A673 (cell line): ENCODE measurements at places on chromosomes 4 and X. TPM values are rescaled to one million over a fixed set of nuclear protein-coding genes. Genes with fewer than 3 reads are reported as not detected.
A peak's percentile ranks its signal among the peaks of the same experiment; 100 is the strongest.

The PNMA3 gene
- 0.90 and 1.7 TPM in 2 replicates for total RNA-seq

DNA sequence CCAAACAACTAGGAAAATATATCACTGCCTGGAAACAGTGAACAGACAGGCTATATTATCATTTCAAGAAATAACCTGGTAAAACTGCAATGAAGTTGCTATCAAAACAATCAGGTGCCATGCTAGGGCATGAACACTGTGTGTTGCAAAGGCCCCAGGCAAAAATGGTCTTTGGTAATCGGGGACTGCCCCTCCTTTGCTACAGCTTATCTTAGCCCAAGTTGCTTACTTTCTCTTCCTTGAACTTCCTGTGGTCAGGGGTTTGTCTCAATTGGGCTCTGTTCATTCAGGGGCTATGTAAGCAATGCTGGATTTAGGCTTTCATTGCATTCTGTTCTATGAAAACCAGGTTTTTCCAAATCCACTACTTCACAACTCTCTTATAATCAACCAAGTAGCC is 30.4 kb downstream of the SCML1 start:
- no peak for DNase-seq
- H3K4me1 ChIP-seq, result no peaks in the 10 kb centered on the region
- no peak overlapping the region for H3K4me3 ChIP-seq
- H3K36me3 ChIP-seq, result no peaks in the 10 kb centered on the region
- H3K27me3 ChIP-seq, result peaks cover 16% of the 10 kb centered on the region
- H3K27ac ChIP-seq, result no peak overlapping the region

GRCh38 chr4:54058171-54058570 is 6.2 kb downstream of the CHIC2 start:
- DNase-seq, result no peak
- H3K27me3 ChIP-seq, result no peaks in the 10 kb centered on the region
- peaks cover 4% of the 10 kb centered on the region for H3K4me1 ChIP-seq
- H3K4me3 ChIP-seq, result no peak overlapping the region
- no peaks in the 10 kb centered on the region for H3K36me3 ChIP-seq
- no peak overlapping the region for H3K27ac ChIP-seq

- no peak for DNase-seq
- no peak within 1 kb of the TSS for H3K4me3 ChIP-seq
- H3K27ac ChIP-seq, result no peak within 1 kb of the TSS
- no peaks in the 10 kb centered on the region for H3K4me1 ChIP-seq
Measured at GRCh38 chrX:30241724-30242415, at the start of gene MAGEB4. Gene MAGEB4, plus strand, starts transcription at chrX:30242000. Its CDS starts 136 bp downstream, at chrX:30242136.

GRCh38 chr4:48175328-48175727 is 41.3 kb upstream of the TXK start:
- H3K27me3 ChIP-seq, result no peaks in the 10 kb centered on the region
- H3K4me3 ChIP-seq, result no peak overlapping the region
- H3K36me3 ChIP-seq, result no peaks in the 10 kb centered on the region
- no peak overlapping the region for H3K27ac ChIP-seq
- DNase-seq, result no peak

DNA sequence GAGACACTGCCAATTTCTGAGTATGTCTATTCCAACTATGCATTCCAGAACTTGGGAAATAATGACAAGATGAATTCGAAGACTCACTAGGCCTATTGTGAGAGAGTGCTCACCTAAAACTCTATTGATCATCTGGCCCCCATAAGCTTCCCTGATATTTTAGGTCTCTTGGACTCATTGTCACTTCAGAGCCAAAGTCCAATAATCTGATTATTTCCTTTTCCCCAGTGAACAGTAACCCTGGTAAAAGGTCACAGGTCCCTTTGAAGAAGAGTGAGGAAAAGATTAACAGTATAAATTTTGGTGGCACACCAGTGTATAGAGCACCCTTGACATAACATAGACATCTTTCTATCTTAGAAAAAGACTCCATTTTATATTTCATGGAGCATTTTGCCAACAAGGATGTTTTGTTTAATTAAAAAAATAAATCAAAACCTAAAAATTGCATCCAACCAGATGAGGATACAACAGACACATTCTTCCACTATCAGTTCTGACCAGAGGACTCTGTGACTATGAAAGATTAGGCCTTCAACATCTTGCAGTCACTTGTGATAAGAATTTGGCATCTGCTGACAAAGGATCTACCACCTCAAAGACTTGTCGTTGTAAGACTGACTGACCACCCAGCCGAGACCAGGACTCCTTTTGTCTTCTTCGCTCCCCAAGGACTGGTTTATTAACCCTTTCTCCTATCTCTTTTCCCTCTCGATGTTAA is 191.9 kb downstream of the MAB21L2 start:
- no peaks in the 10 kb centered on the region for H3K27me3 ChIP-seq
- no peak for DNase-seq
- no peak overlapping the region for H3K27ac ChIP-seq
- H3K36me3 ChIP-seq, result no peaks in the 10 kb centered on the region
- no peaks in the 10 kb centered on the region for H3K4me1 ChIP-seq

- H3K36me3 ChIP-seq, result no peaks in the 10 kb centered on the region
- H3K4me1 ChIP-seq, result no peaks in the 10 kb centered on the region
- no peak overlapping the region for H3K4me3 ChIP-seq
- DNase-seq, result peak; percentile 11
- no peaks in the 10 kb centered on the region for H3K27me3 ChIP-seq
Measured at GRCh38 chr4:129043523-129043922, 49.8 kb downstream of the SCLT1 start.

The FAM184B gene
- 0.15 and 0.26 TPM in 2 replicates for total RNA-seq

GRCh38 chr4:5810151-5810550 is 82.7 kb downstream of the CRMP1 start:
- DNase-seq, result no peak
- H3K36me3 ChIP-seq, result peaks cover 20% of the 10 kb centered on the region
- H3K27me3 ChIP-seq, result no peaks in the 10 kb centered on the region
- H3K4me1 ChIP-seq, result no peaks in the 10 kb centered on the region
- no peak overlapping the region for H3K4me3 ChIP-seq
- H3K27ac ChIP-seq, result no peak overlapping the region

DNA sequence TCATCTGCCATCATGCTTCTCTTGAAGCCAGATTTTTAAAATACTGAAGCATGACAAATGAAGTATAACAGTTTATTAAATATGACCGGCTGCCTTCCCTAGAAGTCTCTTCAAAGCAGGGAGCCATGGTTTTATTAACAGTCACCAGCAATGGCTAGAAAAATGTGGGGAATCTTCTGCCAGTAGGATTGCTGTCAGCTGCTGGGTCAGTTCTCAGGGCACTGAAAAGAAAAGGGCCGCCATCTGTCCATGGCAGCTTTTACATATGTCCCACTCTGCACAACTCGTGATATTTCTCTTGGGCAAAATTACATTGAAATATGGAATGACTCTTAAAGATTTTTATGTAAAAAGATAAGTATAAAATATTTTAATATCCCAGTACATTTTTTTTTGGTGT is 2.8 kb downstream of the CCNG2 start:
- H3K4me1 ChIP-seq, result no peaks in the 10 kb centered on the region
- H3K36me3 ChIP-seq, result peaks cover 29% of the 10 kb centered on the region
- no peak for DNase-seq
- H3K27me3 ChIP-seq, result no peaks in the 10 kb centered on the region

DNA sequence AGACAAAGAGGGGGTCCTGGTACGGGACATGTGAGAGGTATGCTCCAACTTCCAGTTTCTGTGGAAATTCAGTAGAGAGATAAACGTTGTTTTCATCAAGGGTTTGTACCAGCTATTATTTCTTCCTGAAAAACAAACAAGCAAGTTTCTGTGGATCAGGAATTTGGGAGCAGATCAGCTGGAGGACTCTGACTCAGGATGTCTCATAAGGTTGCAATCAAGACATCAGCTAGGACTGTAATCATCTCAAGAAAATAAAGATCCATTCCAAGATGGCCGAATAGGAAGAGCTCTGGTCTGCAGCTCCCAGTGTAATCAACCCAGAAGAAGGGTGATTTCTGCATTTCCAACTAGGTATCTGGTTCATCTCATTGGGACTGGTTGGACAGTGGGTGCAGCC is 23.5 kb upstream of the NFKB1 start:
- no peak overlapping the region for H3K27ac ChIP-seq
- no peaks in the 10 kb centered on the region for H3K27me3 ChIP-seq
- no peaks in the 10 kb centered on the region for H3K4me1 ChIP-seq

DNA sequence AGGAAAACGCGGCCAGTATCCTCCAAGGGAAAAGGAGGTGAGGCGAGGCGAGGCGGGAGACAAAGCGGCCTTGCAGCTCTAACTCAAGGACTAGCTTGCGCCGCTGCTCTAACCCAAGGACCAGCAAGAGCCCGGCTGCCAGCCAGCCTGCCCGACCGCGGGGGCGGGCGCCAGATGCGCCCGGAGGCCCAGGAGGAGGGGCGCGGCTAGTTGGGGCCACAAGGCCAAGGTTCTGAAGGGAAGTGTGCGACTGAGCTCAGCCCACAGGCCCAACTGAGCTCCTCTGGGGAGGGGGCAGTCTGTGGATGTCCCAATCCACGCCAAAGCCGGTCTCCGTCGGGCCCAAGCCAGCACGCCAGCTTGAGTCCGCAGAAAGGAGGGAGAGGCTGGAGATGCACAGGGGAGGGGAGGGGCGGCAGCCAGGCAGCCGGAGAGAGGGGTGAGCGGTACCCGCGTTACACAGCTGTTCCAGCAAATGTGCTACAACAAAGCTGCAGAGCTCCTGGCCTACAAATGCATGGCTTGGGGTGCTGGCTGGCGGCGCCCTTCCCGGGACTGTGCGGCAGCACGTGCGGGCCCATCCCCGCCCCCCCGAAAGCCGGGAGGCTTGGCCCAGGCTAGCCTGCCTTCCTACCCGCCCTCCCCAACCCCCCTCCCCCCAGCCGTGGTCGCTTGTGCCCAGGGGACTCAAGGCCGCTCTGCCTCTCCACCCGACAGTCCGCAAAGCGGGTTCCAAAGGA is 637 bp downstream of the AMER1 start:
- DNase-seq, result peak; percentile 19
- peak overlapping the region; percentile 70 for H3K27ac ChIP-seq
- no peaks in the 10 kb centered on the region for H3K27me3 ChIP-seq

The CXorf49B gene
- not detected in 2 replicates for total RNA-seq

- H3K4me3 ChIP-seq, result no peak overlapping the region
- H3K27ac ChIP-seq, result no peak overlapping the region
- no peaks in the 10 kb centered on the region for H3K36me3 ChIP-seq
- no peaks in the 10 kb centered on the region for H3K27me3 ChIP-seq
- H3K4me1 ChIP-seq, result no peaks in the 10 kb centered on the region
- no peak for DNase-seq
Measured at GRCh38 chrX:110168585-110168984, 149.3 kb downstream of the AMMECR1 start.

The CCNQ gene
- 27.1 and 32.4 TPM in 2 replicates for total RNA-seq

GRCh38 chrX:11724122-11725017 is 33.7 kb upstream of the MSL3 start:
- peak; percentile 49 for DNase-seq
- H3K27ac ChIP-seq, result no peak overlapping the region
- H3K4me3 ChIP-seq, result no peak overlapping the region
- peaks cover 7% of the 10 kb centered on the region for H3K27me3 ChIP-seq
- no peaks in the 10 kb centered on the region for H3K4me1 ChIP-seq

The PF4V1 gene
- total RNA-seq, result not detected in 2 replicates

GRCh38 chr4:163166041-163166579 is 580 bp downstream of the NAF1 start:
- H3K36me3 ChIP-seq, result peaks cover 23% of the 10 kb centered on the region
- peaks cover 7% of the 10 kb centered on the region for H3K4me1 ChIP-seq
- H3K4me3 ChIP-seq, result peak overlapping the region; percentile 90
- peak overlapping the region; percentile 93 for H3K27ac ChIP-seq

GRCh38 chrX:107713203-107713542 is 62.4 kb downstream of the TSC22D3 start:
- no peaks in the 10 kb centered on the region for H3K36me3 ChIP-seq
- no peak overlapping the region for H3K4me3 ChIP-seq
- no peak for DNase-seq
- no peak overlapping the region for H3K27ac ChIP-seq
- H3K4me1 ChIP-seq, result peaks cover 4% of the 10 kb centered on the region
- no peaks in the 10 kb centered on the region for H3K27me3 ChIP-seq

DNA sequence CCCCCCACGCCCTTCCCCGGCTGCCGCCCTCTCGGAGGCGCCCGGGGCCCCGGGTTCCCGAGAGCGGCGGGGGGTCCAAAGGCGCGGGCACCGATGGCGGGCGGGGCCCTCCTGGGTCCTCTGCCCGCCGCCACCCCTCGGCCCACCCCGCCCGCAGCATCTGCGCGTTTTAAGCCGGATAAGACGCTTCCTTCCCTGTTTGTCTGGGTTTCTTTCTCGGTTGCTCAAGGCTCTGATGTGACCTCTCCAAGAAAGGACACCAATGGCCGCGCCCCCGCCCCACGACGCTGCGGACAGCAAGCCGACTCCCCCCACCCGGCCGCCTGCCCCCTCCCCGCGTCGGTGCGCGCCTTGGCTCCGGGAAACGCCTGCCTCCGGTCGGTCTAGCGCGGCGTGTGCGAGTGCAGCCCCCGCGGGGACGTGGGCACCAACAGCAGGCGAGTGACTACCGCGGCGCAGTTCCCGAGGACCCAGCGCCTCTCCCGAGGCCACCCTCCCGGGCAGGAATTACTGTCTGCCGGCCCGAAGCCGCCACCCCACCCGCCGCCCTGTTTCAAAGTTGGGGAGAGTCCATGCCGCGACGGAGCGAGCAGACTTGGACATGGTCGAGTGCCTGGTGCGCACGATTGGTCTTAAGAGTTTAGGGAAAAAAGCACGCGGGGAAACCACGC is 21.1 kb upstream of the HMX1 start:
- no peaks in the 10 kb centered on the region for H3K36me3 ChIP-seq
- DNase-seq, result no peak
- no peak overlapping the region for H3K27ac ChIP-seq
- H3K27me3 ChIP-seq, result peaks cover 96% of the 10 kb centered on the region
- no peak overlapping the region for H3K4me3 ChIP-seq
- no peaks in the 10 kb centered on the region for H3K4me1 ChIP-seq

GRCh38 chrX:34810364-34810763 is 132.2 kb upstream of the FAM47B start:
- no peak for DNase-seq
- no peaks in the 10 kb centered on the region for H3K4me1 ChIP-seq
- no peak overlapping the region for H3K27ac ChIP-seq
- no peaks in the 10 kb centered on the region for H3K27me3 ChIP-seq

The IL3RA gene
- 0.49 and 0.52 TPM in 2 replicates for total RNA-seq

The EOLA2 gene
- total RNA-seq, result 27.8 and 33.8 TPM in 2 replicates

DNA sequence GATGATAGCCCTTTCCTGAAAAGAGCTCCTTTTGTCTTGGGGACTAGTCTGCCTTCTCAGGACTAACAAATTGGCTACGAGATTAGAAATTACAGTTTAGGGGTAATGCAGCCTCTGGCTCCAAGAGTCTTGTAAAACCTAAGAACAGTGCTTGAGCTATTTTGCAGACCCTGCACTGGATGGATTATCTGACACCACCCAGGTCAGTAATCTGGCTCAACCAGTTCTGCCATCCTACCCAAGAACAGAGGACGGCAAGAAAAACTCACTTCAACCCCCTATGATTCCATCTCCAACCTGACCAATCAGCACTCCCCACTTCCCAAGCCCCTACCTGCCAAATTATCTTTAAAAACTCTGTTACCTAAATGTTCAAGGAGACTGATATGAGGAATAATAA is 225.1 kb downstream of the FAM47A start:
- H3K4me3 ChIP-seq, result no peak overlapping the region
- H3K27me3 ChIP-seq, result no peaks in the 10 kb centered on the region
- no peaks in the 10 kb centered on the region for H3K36me3 ChIP-seq
- DNase-seq, result no peak
- H3K27ac ChIP-seq, result no peak overlapping the region
- H3K4me1 ChIP-seq, result no peaks in the 10 kb centered on the region
